ENCODE measurements at places on chromosomes 4 and X.
A peak's percentile ranks its signal among the peaks of the same experiment; 100 is the strongest.

GRCh38 chrX:103215425-103215991 lies 600 bp downstream of the BEX4 start:
- H3K27me3 ChIP-seq: no peaks in the 10 kb centered on the region
- H3K4me1 ChIP-seq: no peaks in the 10 kb centered on the region
- DNase-seq: no peak
- peak overlapping the region; percentile 63 for H3K4me3 ChIP-seq

- H3K4me3 ChIP-seq: no peak overlapping the region
- no peaks in the 10 kb centered on the region for H3K27me3 ChIP-seq
- H3K36me3 ChIP-seq: peaks cover 3% of the 10 kb centered on the region
- no peak overlapping the region for H3K27ac ChIP-seq
- peaks cover 6% of the 10 kb centered on the region for H3K4me1 ChIP-seq
Observed at GRCh38 chrX:47200385-47201150, 6.9 kb downstream of the UBA1 start.

GRCh38 chr4:26199596-26199995 lies 121.2 kb upstream of the RBPJ start:
- DNase-seq: no peak
- H3K4me3 ChIP-seq: no peak overlapping the region
- no peak overlapping the region for H3K27ac ChIP-seq
- H3K4me1 ChIP-seq: no peaks in the 10 kb centered on the region

- H3K4me3 ChIP-seq: no peak overlapping the region
- H3K27me3 ChIP-seq: no peaks in the 10 kb centered on the region
- H3K36me3 ChIP-seq: no peaks in the 10 kb centered on the region
- peaks cover 11% of the 10 kb centered on the region for H3K4me1 ChIP-seq
- H3K27ac ChIP-seq: no peak overlapping the region
- DNase-seq: peak; percentile 21
Observed at GRCh38 chrX:133922390-133922771, 63.0 kb downstream of the GPC3 start.

GRCh38 chr4:40121515-40121914 lies 64.9 kb downstream of the N4BP2 start:
- H3K4me1 ChIP-seq: no peaks in the 10 kb centered on the region
- no peak for DNase-seq
- H3K27ac ChIP-seq: no peak overlapping the region
- no peaks in the 10 kb centered on the region for H3K36me3 ChIP-seq

DNA sequence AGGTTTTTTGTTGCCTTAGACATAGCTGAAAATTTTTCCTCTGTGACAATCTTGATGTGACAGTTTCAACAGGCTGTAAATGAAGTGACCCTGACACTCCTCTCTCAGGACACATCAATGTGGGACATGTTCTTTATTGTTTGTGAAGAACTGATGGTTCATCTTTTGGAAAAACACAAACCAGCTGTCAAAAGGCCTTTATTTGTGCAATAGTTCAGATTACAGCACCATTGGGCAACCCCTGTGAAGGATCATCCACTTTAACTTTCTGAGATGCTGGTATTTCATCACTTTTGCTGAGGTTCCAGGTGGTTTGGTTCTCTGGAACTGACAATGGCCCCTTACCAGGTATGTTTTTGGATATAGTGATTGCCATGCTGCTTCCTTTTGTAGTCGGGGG lies 40.3 kb downstream of the OSTC start:
- H3K4me3 ChIP-seq: no peak overlapping the region
- DNase-seq: no peak
- no peaks in the 10 kb centered on the region for H3K36me3 ChIP-seq
- H3K27ac ChIP-seq: no peak overlapping the region
- no peaks in the 10 kb centered on the region for H3K27me3 ChIP-seq

GRCh38 chr4:91447168-91447567 lies 856.6 kb upstream of the GRID2 start:
- no peak for DNase-seq
- no peak overlapping the region for H3K4me3 ChIP-seq
- H3K36me3 ChIP-seq: no peaks in the 10 kb centered on the region
- H3K4me1 ChIP-seq: no peaks in the 10 kb centered on the region
- H3K27me3 ChIP-seq: no peaks in the 10 kb centered on the region
- H3K27ac ChIP-seq: no peak overlapping the region

DNA sequence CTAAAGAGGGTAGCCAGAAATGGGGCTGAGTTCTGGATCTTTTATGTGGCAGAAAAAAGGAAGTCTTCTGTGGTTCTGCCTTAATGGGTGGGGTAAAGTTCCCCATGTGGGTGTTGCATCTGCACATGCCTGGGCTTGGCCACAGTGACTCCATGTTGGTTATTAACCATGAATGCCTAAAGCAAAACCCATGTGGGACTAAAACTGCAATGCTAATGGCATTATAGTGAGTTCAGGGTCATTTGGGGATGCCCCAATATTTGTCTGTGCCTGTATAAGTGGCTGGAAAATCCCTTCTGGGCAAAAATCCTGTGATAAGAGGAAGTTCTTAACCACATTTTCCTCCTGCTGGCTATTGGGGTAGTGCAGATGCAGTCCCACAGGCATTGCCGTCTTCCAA lies 857.4 kb downstream of the FAT4 start:
- DNase-seq: no peak
- H3K4me1 ChIP-seq: no peaks in the 10 kb centered on the region
- H3K4me3 ChIP-seq: no peak overlapping the region
- no peak overlapping the region for H3K27ac ChIP-seq
- no peaks in the 10 kb centered on the region for H3K27me3 ChIP-seq
- H3K36me3 ChIP-seq: no peaks in the 10 kb centered on the region

DNA sequence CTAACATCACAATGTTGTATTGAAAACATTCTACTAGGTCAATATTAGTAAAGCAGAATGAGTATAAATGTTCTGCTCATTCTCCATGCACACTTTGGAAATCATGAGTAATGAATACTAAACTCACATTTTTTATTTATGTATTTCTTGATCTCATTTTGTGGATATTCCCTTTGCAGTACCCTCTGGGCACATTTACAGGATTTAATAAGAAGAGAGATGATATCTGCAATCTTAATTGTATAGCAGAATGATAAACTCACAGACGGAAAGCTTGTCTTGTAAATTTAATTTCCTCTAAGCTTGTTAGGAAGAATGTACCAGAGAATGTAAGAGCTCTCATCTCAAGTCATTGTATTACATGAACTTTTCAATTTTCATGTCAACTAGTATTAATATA lies 1279.7 kb downstream of the PCDH7 start:
- H3K4me3 ChIP-seq: no peak overlapping the region
- H3K27me3 ChIP-seq: no peaks in the 10 kb centered on the region
- no peak for DNase-seq
- no peaks in the 10 kb centered on the region for H3K4me1 ChIP-seq
- no peak overlapping the region for H3K27ac ChIP-seq
- H3K36me3 ChIP-seq: no peaks in the 10 kb centered on the region

DNA sequence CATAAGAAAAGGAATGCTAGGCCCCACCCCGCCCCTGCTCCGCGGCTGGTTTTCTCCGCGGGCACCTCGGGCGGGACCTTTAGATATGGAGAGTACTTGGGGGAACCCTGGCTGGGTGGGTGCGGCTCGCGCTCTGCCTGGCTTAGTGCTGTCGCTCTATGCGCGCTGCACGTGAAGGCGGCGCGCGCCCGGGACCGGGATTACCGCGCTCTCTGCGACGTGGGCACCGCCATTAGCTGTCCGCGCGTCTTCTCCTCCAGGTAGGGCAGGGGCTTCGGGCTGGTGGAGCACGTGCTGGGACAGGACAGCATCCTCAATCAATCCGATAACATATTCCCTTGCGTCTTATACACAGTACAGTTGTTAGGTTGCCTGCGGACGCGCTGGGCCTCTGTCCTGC lies 56.0 kb downstream of the MAGEB10 start:
- H3K4me1 ChIP-seq: no peaks in the 10 kb centered on the region
- DNase-seq: no peak
- H3K27ac ChIP-seq: no peak overlapping the region
- H3K36me3 ChIP-seq: no peaks in the 10 kb centered on the region
- no peak overlapping the region for H3K4me3 ChIP-seq

- no peaks in the 10 kb centered on the region for H3K27me3 ChIP-seq
- no peak overlapping the region for H3K27ac ChIP-seq
- H3K4me3 ChIP-seq: no peak overlapping the region
- no peaks in the 10 kb centered on the region for H3K36me3 ChIP-seq
Observed at GRCh38 chr4:170091069-170091696, 1.4 kb upstream of the AADAT start.

- peak; percentile 13 for DNase-seq
- no peaks in the 10 kb centered on the region for H3K27me3 ChIP-seq
- peak overlapping the region; percentile 74 for H3K27ac ChIP-seq
Observed at GRCh38 chr4:184648054-184648312, 1.3 kb downstream of the CASP3 start.

GRCh38 chr4:175891851-175892250 lies 79.8 kb upstream of the GPM6A start:
- H3K36me3 ChIP-seq: no peaks in the 10 kb centered on the region
- H3K4me3 ChIP-seq: no peak overlapping the region
- no peak overlapping the region for H3K27ac ChIP-seq
- peak; percentile 53 for DNase-seq

DNA sequence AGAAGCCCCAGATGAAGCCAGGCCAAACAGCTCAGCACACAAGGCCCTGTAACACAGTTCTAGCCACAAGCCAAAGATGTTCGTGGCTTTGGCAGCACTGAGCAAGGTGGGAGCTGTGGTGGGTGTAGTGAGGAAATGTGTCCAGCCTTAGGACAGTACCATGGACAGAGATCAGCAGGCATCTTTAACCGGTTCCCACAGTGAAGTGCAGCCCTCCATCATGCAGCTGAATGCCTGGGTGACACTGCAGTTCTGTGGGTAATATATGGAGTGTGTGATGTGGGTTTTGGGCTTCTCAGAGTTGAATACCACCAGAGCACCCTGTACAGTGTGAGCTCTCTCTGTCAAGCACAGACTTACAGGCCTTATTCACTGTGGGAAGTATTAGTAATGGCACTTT lies 6.0 kb upstream of the NEXMIF start:
- H3K4me3 ChIP-seq: no peak overlapping the region
- no peaks in the 10 kb centered on the region for H3K4me1 ChIP-seq
- H3K27me3 ChIP-seq: no peaks in the 10 kb centered on the region
- H3K27ac ChIP-seq: no peak overlapping the region
- H3K36me3 ChIP-seq: no peaks in the 10 kb centered on the region
- DNase-seq: no peak

- H3K36me3 ChIP-seq: no peaks in the 10 kb centered on the region
- no peaks in the 10 kb centered on the region for H3K27me3 ChIP-seq
- no peaks in the 10 kb centered on the region for H3K4me1 ChIP-seq
- DNase-seq: no peak
- H3K4me3 ChIP-seq: no peak overlapping the region
Observed at GRCh38 chrX:47283015-47283771, 50.4 kb downstream of the USP11 start.

DNA sequence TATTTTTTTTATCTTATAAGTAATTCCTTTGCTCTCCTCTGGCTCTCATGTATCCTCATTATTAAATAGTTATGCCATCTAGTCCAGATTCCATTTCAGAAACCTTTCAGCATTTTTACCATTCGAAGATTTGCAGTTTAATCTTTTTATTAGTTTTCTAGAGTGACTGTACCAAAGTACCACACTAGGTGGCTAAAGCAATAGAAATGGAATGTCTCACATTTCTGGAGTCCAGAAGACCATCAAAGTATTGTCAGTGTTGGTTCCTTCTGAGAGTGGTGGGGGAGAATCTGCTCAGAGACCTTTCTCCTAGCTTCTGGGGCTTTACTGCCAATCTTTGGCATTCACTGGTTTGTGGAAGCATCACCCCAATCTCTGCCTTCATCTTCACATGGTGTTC lies 3.7 kb upstream of the PNMA3 start:
- no peaks in the 10 kb centered on the region for H3K27me3 ChIP-seq

DNA sequence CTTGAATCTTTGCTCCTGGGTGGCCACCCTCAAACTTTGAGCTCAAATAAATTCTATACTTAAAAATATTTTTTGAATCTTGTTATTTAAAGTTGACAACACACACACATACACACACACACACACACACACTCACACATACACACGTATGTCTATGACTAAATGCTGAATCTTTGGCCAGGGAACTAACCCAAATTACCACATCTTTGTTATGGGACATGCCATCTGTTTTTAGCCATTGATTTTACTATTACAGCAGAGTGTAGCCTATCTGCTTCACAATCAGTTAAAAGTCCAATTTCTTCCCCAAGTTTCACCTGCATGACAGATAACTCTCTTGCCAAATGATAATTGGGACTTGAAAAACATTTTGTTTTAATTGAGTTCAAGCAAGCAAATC lies 45.0 kb upstream of the USP46 start:
- H3K27me3 ChIP-seq: no peaks in the 10 kb centered on the region
- no peak overlapping the region for H3K27ac ChIP-seq
- no peak for DNase-seq
- H3K36me3 ChIP-seq: no peaks in the 10 kb centered on the region
- no peak overlapping the region for H3K4me3 ChIP-seq
- H3K4me1 ChIP-seq: no peaks in the 10 kb centered on the region

DNA sequence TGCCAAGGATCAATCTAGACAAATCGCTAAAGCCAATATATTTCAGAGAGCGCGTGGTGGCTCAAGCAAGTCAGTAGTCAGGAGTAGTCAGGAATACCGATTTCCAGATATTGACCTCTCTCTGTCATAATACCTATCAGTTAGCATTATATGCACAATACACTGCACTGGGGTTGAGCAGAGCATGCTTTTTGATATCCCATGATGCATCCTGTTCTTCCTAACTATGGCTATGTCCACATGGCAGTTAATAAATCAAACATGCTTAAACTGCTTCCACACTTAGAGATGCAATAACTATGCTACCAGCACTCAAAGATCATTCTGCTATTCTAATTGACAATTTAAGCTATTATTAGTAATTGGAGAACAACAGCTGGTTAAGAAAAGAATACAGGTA lies 6.2 kb downstream of the BRWD3 start:
- no peak overlapping the region for H3K27ac ChIP-seq
- no peaks in the 10 kb centered on the region for H3K36me3 ChIP-seq
- H3K4me1 ChIP-seq: 0 out of 2 replicates have a peak, but pooled peaks cover 3% of the 10 kb centered on the region
- H3K4me3 ChIP-seq: no peak overlapping the region

- H3K27ac ChIP-seq: no peak overlapping the region
- H3K4me1 ChIP-seq: no peaks in the 10 kb centered on the region
- no peaks in the 10 kb centered on the region for H3K27me3 ChIP-seq
- no peak overlapping the region for H3K4me3 ChIP-seq
- DNase-seq: no peak
- H3K36me3 ChIP-seq: no peaks in the 10 kb centered on the region
Observed at GRCh38 chrX:11750046-11750445, 8.0 kb upstream of the MSL3 start.

Measured in MM.1S (cell line).